ENCODE measurements at places on chromosomes 4 and X.

DNA sequence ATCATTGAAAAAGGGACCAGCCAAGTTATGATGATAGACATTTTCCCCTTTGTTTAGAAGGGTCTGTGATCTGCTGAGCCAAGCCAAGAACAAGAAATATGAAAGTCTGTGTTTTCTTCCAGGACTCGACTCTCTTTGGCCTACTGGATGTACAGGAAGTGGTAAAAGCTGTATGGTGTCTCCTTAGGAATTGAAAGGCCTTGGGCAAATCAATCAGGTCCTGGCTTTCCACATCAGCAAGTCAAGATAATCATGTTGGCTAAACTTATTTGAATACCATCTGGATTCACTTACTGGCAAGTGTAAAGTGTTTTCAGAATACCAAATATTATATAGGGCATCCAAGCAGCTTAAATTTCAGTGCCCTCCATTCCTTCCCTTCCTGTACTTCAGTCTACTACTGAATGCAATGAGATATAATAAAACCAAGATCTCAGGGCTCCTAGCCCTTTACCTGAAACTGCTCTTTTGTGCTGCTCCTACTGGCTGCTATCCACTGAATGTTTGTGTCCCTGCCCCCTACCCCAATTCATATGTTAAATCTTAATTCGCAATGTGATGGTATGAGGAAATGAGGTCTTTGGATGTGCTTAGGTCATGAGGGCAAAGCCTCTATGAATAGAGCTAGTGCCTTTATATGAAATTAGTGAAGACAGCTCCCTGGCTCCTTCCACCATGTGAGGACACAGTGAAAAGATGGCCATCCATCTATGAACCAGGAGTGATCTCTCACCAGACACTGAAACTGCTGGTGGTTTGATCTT lies 578.0 kb downstream of the SPRY1 start:
- DNase-seq = no peak

DNA sequence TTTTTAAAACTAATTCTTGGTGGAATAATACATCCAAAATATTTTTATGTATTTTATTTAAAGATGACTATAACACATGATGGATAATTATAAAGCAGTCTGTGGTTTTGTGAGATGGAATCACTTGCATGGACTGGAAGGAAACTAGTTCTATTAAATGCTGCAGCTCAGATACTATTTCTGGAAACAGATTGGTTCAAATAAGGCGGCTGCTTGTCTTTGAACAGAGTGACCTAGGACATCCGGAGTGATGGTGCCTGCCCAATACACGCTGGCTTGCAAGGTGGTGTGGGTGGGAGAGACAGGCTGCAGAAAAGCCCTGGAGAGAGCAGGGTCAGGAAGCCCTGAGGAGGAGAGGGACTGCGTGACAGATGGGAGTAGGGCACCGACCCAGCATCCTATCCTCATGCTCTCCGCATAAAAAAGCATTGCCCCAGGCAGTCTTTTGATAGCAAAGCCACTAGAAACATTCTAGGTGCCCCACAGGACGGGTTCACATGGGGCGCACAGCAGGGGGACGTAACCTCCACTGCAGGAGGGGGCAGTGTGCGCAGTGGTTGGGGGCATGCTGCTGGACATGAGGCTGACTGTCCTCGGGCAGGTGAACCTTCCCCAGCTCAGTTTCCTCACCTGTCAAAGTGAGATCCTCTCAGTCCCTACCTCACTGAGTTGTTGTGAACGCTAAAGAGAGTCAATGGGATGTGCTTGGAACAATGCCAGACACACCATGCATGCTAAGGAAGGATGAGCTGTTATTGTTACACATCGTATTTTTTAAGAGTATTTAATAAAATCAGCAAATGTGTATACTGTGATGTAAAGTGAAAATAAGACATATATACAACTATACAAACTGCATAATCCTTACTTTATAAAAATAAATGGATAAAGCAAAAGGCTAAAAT lies 71.3 kb downstream of the EVC2 start:
- DNase-seq = no peak

- peak; percentile 54 for DNase-seq
These were observed 3.4 kb downstream of the ATP1B4 start for GRCh38 chrX:120365320-120365719.

- DNase-seq = no peak
These were observed 34.3 kb upstream of the ARMCX4 start for GRCh38 chrX:101450961-101451360.

DNA sequence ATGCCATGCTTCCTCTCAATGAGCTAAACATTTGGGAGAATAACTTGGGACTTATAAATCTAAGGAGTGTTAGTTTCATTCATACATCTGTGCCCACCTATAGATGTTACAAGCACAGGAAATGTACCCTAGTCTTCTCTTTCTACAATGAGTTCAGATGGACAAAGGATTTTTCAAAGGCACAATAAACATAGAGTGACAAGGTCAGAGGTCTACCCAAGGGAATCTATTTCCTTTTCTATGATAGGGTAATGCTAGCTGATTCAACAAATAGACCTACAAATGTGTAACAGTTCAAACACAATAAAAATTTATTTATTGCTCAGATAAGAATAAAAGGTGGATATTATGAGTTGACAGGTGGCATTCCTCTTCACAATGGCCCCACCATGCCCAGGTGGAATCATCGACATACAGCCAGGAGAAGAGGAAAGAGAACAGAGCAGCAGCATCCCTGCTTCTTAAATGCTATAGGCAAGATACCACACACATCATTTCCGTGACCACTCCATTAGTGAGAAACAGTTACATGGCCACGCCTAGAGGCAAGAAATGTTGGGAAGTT lies 421.8 kb downstream of the HNRNPD start:
- DNase-seq = no peak

GRCh38 chr4:112287258-112287989 lies 1.7 kb upstream of the TIFA start:
- DNase-seq = no peak

- DNase-seq = peak; percentile 56
These were observed 38.0 kb downstream of the PTTG2 start for GRCh38 chr4:37998226-37998625.

- DNase-seq = no peak
These were observed 18.3 kb downstream of the CD99L2 start for GRCh38 chrX:150879855-150880807.

DNA sequence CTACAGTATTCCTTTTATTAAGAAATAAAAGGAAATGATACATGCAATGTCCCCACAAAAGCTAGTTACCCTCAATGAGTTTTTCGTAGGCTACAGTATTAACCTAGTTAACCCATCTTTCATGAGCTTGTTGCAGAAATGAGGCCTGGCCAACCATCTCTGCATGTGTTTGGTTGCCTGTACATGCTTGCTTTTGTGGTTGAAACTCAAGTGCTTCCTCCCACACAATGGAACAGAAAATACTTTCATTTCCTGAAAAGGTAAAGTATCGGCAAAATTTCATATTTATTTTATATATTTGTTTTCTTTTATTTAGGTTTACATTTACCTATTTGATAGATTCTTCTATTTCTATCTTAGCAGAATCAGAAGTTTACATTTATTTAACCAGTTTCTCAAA lies 214.6 kb upstream of the FAM241A start:
- no peak for DNase-seq

- no peak for DNase-seq
These were observed 15.8 kb upstream of the CLTRN start for GRCh38 chrX:15680401-15680800.

GRCh38 chr4:41323706-41324105 lies 67.0 kb downstream of the UCHL1 start:
- no peak for DNase-seq

DNA sequence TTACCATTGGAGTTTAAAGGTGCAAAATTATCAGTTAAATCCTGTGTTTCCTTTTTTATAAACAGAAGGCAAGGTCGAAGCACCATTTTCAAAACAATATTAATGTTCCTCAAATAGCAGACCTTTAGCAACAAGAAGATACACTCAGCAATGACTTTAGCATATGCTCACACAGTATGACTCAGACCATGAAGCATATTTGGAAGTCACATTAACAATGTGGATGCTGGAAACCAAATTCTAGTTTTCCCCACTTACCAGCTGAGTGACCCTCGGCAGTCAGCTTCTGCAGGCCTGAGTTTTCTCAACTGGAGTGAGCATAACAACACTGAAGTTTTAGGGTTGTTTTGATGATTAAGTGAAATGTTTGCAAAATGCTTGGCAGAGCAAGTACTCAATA lies 130.5 kb downstream of the ANK2 start:
- DNase-seq = no peak

DNA sequence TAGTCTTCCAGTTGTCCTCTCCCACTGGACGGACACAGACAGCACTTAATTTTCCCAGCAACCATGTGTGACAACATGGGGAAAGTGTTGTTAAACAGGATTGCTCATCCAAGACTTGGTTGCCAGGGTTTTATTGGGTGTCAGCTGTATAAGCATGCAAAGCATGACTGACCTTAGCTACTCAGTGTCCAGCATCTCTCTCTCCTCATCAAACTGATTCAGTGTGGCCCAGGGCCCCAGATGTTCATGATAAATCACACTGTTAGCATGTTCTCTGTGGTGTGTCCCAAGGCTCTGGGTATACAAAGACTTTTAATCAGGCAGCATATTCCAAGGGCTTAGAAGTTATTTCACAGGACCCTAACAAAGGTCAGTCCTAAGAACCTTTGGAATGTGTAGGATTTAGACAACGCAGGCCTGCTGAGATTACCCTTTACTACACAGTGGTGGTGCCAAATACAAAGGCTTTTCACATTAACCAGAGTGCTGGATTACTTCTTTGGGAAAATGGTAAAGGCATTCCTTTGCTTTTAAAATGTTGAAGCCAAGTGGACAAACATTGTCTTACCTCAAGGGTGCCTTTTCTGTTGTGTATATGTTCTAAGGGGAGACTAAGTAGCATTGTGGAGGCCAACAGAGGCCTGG lies 213.3 kb downstream of the GLUD2 start:
- DNase-seq = peak; percentile 14

DNA sequence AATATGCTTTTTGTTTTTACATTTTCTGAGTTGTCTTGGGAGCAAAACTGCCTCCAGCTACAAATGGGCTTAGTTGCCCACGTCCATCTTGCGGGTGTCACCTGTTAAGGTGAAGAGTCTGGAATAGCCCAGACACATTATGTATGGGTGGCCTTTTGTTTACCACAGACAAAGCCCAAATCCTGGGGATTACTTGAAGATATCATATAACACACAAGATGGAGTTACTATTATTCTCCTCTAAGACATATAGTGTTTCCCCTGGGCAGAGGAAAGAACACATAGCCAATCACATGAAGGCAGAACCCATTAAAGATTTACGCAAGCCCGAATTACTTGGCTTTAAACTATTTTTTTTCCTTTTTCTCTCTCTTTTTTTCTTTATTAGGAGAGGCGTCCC lies 625.6 kb upstream of the FAM241A start:
- no peak for DNase-seq

DNA sequence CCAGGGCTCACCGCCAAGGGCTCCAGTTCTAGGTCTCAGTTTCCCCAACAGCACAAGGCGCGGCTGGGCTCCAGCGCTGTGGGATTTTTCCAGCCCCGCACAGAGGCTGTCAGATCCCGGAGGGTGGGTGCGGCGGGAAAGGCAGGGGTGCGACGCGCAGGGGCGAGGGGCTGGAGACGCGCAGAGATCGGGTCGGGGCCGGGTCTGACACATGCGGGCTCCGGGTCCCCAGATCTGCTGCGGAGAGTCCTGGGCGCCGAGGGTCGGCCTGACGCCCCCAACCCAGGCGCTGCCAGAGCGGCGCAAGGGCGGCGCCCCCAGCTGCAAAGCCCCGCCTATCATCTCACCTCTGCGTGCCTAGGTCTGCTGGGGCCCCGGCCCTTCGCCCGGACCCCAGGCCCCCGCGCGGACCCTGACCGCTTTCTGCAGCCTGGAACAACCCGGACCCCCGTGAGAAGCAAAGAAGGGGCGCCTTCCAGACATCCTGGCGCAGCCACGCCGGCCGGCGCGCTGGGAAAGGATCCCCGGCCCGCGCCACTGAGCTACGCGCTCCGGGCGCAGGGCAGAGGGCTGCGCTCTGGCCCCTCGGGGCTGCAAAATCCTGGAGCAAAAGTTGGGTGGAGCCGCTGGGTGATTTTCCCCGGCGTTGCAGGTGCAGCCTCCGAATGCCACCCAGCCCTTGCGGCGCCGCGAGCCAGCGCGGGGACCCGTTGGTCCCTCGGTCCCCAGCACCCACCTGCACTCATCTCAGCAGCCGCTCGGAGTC lies 486 bp downstream of the ABLIM2 start:
- no peak for DNase-seq

DNA sequence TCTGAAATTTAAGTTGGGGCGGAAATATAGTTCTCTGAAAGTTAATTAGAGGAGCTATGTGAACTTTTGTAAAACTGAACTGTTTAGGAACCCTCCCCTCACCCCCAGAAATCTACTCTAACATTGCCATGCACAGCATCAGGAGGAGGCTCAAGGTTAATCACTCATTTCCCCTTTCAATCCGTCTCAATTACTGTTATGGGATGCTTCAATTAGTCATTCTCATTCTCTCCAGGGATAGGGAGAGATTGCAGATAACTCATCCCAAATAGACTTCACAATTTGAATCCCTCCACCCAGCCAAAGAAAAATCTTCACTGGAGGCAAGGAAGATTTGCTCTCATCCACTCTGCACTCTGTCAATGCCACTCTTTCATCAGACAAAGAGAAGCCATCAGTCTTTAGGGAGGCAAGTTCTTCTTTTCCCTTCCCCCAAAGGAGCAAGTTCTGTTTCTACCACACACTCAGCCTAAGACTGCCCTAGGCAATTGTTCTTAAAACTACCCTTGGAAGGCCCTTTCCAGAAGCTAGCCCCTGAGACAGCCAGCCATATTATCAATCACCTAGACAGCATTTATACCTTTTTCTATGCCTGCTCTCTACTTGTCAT lies 140.4 kb downstream of the SLC10A7 start:
- DNase-seq = no peak

DNA sequence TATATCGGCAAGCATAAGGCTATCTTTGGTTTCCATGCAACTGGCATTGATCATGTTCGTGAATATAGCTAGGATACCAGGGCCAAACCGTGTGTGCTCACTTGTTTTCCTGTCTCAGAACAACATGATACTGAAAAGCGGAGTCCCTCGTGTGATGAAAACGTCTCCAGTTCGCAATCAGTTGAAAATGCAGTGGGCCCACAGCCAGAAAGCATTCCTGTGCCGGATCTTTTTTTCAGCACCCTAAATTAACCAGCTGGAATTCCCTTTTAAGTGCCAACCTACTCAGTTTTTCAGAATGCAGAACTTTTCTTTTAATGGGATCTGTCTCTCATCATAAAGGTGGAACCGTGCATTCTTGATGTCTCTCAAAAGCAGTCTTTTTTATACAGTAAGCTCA lies 130.8 kb upstream of the FRG1 start:
- no peak for DNase-seq

All from right hindlimb (tissue), 1 donor.